SK-N-MC (cell line): ENCODE measurements at places on chromosomes 7 and 10.

GRCh38 chr7:156169474-156170370, 357.5 kb upstream of the SHH start:
- no peak for DNase-seq

GRCh38 chr7:1552200-1552599, 3.8 kb downstream of the TMEM184A start:
- DNase-seq: no peak

GRCh38 chr10:98953251-98953650, 282.4 kb downstream of the HPSE2 start:
- DNase-seq: no peak

- no peak for DNase-seq
Observed at GRCh38 chr7:40477094-40477493, 342.3 kb downstream of the SUGCT start.

- no peak for DNase-seq
Observed at GRCh38 chr7:127887096-127887495, 144.1 kb downstream of the LRRC4 start.

DNA sequence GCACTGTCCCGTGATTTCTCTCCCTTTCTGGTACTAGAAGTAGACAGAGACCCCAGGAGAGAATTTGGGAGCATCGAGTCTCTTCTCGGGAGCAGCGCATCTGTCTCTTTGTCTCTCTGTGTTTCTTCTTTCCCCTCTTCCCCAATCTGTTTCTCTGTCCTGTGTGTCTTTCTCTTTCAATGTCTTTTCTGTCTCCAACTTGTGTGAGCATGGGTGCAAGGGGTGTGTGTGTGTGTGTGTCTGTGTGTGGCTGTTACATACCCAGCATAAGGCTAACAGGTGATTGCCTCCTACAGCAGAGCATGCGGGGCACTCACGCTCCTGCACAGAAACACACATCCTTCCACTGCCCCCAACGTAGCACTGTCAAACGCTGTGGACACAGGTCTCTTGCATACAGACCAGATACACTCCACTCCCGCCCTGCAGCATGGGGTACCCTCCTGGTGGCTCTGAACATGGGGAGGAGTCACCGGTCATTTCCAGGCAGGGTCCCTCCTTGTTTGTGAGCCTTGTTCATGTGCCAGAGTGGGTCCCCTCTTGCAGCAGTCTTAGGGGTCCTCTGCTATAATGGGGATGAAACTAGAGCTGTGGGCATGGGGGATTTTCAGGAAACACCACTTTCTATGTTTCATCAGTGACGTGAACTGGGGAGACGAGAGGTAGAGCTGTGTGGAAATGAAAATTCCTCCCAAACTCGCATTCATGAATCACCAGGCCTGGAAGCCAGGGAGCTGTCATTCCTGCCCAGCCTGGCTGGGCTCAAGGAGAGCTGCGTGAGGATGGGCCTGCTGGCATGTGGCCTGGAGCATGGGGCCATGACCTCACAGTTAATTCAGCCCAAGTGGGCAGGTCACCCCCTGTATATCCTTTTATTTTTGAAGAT, 980 bp downstream of the ADAMTS14 start:
- DNase-seq: no peak

GRCh38 chr7:45680776-45681175, 106.6 kb downstream of the ADCY1 start:
- no peak for DNase-seq
